ENCODE measurements at places on chromosomes 12 and 14. TPM values are rescaled to one million over a fixed set of nuclear protein-coding genes. Genes with fewer than 3 reads are reported as not detected.

Gene DICER1
- 71.1 TPM for total RNA-seq

Gene PAPOLA
- total RNA-seq: 153 TPM

Gene CCDC196
- total RNA-seq: not detected

Gene SYNE3
- 19.3 TPM for total RNA-seq

Gene FAM222A
- 6.2 TPM for total RNA-seq

Gene NGB
- not detected for total RNA-seq

Gene KRT3
- total RNA-seq: not detected

Gene IAPP
- not detected for total RNA-seq

Gene ADSS1
- total RNA-seq: 5.5 TPM

Gene TAMALIN
- total RNA-seq: 199 TPM

Gene KCNA1
- total RNA-seq: not detected

Gene NRIP2
- 0.61 TPM for total RNA-seq

All from upper lobe of right lung (tissue), 1 donor.